ENCODE measurements at places on chromosomes 12 and 14.

GRCh38 chr14:32998433-32998832, 59.8 kb downstream of the NPAS3 start:
- peak; percentile 6 for DNase-seq

DNA sequence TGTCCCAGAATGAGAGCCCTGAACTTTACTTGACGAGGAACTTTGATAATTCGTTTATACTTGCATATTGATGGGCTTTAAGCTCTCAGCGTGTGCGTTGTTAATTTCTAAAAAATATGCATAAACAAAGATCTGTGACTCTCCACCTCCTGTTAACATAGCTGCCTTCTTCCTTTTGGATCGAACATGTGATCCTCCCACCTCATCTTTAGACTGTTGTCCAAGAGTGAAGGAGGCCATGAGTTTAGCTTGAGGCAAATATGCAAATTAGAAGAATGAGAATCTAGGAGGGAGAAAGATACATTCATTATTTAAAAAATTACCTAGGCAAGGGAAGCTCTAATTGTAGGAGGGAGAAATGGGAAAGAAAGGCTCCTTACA, 617 bp downstream of the TTC8 start:
- no peak for DNase-seq

DNA sequence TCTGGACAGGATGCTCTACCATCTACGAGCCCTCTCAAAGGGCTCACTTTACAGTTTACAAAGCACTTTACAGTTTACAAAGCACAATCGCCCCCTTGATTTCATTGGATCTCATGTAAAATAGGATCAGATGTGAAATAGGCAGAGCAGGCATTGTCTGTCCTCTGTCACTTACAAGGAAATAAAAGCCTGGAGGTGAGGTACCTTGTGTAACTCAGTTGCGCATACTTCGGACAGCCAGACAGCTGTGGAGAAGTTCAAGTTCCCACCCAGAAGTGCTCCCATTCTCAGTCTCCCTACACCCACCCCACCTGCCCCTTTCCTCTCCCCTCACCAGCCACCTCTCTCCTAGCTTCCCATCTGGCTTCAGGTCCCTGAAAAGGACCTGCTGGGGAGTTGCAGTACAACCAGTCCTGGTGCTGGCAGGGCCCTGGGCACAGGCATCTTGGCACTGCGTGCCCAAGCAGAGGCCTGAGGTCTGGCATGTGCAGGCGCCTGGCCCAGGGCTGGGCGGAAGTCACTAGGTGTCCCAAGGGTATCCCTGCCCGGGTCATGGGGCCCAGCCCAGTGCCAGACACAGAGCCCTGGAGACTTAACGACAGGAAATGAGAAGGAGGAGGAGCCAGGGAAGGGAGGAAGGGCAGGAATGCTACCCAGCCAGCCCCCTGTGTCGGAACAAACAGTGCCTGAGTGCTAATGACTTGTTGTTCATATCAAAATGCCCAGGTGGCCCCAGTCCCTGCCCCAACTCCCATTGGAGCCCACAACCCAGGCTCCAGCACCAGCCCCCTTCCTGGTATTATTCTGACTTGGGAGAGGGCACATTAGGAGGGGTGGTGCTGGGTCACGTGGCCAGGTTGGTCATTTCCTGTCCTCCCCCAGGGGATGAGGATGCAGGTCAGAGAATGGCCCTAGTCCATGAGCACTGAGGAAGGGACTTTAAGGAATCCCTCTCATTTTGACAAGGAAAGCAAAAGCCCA, 5.4 kb downstream of the RAPGEF3 start:
- peak; percentile 53 for DNase-seq

DNA sequence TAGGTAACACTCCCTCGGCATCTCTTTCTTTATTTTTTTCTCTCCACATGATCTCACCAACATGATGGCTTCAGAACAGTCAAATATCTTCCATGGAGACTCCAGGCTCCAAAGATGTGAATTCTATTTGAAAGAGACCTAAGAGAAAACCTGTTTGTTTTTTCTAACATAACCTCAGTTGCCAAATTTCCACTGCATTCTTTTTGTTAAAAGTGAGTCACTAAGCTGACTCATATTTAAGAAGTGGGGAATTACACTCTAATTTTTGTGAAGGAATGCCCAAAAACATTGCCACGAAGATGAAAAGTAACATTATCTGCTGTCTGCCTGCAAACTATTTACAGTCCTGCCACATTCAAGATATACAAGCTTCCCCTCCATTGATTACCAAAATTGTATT, 1337.6 kb downstream of the LRFN5 start:
- DNase-seq, result no peak

GRCh38 chr14:68359837-68360552, 432.9 kb downstream of the ZFP36L1 start:
- peak; percentile 32 for DNase-seq

- DNase-seq, result peak; percentile 91
Observed at GRCh38 chr14:64504897-64505794, 576 bp downstream of the ZBTB1 start.

DNA sequence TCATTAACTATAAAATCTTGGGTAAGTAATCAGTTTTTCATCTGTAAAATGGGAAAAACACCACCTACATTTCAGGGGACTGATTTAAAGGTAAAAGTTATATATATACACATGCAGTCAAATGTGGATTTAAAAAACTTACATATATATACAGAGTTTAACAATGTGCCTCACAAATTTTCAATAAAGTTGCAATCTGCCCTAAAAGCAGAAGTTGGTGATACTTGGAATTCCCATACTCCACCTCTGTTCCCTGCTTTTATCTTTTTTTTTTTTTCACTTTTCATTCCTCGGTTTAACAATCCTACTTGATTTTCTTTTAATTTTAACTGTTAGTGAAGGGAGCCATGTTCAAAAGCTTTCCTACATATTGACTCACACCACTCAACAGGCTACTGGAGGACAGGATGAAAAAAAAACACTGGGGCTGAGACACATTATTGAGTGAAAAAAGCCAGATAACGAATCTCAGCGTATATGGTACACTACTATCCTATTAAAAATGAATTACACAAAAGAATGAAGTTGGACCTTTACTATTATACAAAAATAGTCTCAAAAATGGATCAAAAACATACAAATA, 24.3 kb downstream of the SPPL3 start:
- DNase-seq, result no peak

DNA sequence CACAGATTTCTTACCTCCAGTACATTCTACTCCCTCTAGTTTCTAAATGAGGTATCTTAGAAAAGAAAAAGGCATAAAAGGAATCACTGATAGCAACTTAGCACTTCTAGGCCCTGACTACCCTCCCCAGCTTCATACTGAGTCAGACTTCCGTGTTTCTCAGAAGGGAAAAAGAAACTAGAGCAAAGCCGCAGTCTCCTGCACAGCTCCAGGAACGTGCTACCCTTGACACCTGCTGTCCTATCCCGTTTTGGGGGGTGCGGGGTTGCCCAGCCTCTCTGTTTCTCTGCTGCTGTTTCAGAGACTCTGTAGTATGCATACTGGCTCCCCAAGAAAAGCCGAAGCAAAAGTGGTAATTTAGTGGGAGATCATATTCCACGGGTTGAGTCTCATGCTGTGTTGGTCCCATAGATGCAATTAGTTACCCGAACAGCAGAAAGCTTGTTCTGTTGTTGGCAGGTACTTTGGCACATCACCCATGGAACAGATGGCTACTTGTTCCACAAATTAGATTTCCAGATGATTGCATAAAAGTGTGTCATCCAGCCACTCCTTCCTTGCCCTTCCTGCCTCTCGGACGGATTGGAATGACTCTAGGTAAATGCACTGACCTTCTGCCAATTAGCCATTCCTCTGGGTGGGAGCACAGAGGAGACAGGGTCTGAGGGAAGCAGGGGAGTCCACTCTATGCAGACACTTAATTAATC, 438.1 kb downstream of the FUT8 start:
- no peak for DNase-seq

- no peak for DNase-seq
Observed at GRCh38 chr14:84726471-84726870, 803.5 kb upstream of the FLRT2 start.

GRCh38 chr14:24399447-24399822, 632 bp downstream of the NYNRIN start:
- DNase-seq, result no peak

DNA sequence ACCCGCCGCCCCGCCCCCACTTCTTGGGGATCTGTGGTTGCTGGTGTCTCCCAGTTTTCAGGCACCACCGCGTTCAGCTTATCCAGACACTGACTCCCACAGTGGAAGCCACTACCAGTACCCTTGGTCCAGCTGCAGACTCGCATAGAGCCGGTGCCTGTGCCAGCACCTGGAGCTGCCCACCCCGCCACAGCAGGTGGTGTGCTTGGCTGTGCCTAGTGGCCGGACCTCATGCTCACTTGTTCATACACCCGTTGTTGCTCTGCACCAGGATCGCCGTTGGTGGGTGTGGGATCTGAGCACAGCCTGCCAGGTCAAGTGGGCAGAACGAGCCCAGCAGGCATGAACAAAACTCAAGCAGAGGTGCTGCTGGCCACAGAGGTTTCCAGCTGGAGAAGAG, 673.2 kb downstream of the RERGL start:
- DNase-seq, result no peak

DNA sequence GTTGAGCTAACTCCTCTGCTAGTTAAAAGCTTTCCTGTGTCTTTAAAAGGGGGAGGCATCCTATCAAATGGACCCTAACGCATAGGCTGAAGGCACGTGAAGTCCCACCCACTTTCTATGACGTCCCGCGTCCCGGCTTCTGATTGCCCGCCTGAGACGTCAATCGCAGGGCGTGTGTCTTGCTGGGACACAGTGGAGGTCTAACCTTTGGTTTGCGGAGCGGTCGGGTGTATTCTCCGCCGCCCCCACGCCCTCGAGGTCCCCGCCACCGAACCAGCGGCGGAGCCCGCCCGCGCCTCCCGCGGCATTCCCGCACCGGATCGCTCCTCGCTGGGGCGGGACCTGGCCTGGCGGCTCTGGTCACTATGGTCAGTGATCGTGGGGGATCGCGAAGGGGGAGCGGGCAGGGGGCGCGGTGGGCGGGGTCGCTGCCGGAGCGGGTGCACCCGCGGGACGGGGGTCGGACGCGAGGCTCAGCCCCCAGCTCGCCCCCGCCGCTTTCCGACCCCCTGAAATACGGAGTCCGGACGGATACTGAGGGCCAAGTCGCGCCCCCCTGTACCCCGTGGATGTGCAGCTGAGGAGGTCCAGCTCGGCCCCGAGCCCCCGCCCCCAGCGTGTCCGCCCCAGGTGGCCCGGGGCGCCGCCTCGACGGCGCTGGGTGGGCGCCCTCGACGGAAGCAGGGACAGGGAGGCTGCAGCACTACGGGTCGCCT, at the start of gene OTUB2:
OTUB2 (plus strand) TSS at position 168 of the 716 bp plus-strand sequence; CDS start at position 366, 198 bp downstream.
- DNase-seq, result peak; percentile 98

DNA sequence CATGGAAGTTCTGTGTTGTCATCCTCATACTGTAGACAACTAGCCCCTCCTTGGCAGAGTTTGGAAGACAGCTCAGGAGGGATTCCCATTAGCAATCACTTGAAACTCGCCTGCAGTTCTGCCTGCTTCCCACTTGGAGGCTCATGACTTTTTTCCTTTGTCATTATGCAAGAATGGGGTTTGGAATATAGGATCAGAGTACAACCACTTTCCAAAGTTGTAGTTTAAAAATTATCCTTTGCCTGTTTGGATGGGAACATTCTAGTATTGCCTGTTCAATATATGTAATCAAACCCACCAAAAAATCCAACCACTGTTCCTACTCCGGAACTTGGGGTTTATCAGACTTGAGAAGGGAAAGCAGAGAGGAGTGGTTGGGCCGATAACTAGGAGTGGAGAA, 2.1 kb upstream of the GPD1 start:
- no peak for DNase-seq

DNA sequence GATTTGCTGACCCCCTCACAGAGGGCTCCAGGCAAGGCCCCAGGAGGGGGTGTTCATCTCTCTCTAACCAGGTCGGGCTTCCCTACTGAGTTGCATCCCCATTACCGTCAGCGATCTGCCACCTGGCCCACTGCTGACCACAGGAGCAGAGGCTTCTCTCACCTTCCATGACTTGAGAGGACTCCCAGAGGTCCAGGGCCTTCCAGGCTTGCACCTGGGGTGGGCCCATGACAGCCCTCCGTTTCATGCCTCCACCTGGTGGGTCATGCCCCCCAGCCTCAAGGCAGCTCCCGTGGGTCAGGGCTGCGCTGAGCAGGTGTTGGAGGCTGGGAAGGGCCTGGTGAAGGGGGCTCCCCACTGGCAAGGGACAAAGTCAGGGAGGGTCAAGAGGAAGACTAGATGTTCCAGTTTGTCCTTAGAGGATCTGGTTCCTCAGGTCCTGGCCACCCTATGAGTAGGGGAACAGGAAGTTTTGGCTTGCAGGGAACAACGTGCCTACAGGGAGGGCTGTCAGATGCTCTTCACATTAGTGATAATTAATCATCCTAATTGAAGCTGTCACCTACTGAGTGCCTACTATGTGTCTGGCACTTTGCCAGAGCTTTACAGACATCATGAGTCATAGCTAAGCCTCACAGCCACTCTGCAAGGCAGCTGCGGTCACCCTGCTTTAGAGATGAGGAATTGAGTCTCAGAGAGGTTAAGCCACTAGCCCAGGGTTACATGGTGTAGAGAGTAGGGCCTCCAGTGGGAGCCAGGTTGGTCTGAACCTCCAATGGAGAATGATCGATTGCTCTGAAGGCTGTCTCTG, 13.8 kb downstream of the NFKBIA start:
- no peak for DNase-seq

- no peak for DNase-seq
Observed at GRCh38 chr12:3141339-3142321, 64.5 kb downstream of the TSPAN9 start.

GRCh38 chr12:21599143-21599999, 5.3 kb downstream of the GYS2 start:
- DNase-seq, result no peak

DNA sequence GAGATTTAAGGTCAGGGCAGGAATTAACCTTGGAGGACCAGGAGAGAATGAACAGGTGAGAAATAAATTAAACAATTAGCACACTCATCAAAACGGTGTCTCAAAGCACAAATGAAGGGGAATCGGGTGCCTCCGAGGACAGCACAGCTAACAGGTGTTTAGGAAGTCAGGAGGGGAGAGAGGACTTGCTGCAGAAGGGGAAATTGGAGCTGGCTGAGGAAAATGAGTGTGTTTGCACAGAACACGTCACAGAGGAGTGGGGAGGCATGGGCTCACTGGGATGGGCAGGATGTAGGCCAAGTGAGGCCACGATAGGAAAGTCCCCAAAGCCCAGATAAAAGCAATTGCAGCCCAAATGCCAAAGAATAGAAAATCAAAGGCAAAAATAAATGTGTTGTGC, 121.7 kb downstream of the ZNF664 start:
- DNase-seq, result no peak

DNA sequence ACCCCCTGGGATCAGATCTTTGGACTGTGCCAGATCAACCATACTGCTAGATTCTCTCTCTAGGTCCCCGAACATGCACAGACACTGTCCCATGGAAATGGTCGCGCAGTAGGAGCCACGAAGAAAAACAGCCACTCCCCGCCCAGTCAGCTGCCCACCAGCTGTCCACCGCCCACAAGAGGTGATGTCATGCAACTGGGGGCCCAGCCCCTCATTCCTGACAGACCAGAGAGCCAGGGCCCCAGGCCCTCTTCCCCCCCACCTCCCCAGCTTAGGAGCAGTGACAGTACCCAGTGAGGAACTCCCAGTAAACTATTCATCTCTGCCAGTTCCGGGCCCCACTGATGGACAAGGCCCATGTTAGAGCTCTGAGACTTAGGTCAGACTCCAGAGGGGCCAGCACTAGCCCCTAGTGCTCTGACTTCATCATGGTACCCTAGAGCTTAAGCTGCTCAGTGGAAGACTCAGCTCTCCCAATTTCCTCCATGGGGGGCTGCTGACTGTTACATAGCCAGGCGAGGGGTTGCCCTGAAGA, 3.7 kb upstream of the TAMALIN start:
- DNase-seq, result no peak

- DNase-seq, result no peak
Observed at GRCh38 chr14:52188381-52188780, 79.1 kb upstream of the PTGDR start.

Measured in body of pancreas (tissue), 4 donors.